Memory B cell (primary cell): ENCODE measurements at places on chromosomes 6 and 20.
A peak's percentile ranks its signal among the peaks of the same experiment; 100 is the strongest.

- DNase-seq: no peak
Measured at GRCh38 chr6:143279385-143279784, 171.1 kb downstream of the ADAT2 start.

DNA sequence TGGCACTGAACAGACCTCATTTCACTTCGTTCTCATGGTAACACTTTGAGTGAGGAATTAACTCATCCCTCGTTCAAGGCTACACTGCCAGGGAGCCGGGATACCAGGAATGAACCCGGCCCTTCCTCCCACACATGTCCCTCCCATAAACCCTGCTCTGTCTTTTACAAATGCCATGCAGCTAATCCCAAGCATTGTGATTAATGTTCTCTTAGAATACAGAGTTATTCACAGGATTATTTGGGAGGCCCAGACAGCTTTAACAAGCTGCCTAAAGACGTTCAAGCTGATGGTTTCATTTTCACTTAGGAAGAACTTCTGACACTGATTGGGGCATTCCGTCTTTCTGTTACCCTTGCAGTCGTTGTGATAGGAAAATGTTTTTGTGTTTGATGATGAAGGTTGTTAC lies 42.5 kb upstream of the CD83 start:
- DNase-seq: peak; percentile 42

DNA sequence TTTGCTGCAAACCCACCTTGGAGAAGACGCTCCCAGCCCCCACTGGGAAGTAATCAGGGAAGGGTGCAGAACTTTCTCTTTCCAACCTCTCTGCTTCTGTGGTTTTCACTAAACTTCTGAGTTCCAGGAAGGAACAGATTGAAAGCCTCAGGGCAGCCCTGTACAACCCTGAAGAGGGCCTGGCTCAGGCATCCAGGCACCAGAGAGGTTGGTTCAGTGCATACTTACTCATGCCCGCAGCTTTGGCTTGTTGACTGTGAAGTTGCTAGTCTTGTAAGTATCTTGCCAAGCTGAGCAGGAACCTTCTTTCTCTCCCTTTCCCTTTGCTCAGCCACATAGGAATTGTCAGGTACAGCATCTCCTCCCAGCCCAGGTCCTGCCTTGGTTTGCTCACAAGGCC lies 272.2 kb upstream of the FOXQ1 start:
- no peak for DNase-seq

DNA sequence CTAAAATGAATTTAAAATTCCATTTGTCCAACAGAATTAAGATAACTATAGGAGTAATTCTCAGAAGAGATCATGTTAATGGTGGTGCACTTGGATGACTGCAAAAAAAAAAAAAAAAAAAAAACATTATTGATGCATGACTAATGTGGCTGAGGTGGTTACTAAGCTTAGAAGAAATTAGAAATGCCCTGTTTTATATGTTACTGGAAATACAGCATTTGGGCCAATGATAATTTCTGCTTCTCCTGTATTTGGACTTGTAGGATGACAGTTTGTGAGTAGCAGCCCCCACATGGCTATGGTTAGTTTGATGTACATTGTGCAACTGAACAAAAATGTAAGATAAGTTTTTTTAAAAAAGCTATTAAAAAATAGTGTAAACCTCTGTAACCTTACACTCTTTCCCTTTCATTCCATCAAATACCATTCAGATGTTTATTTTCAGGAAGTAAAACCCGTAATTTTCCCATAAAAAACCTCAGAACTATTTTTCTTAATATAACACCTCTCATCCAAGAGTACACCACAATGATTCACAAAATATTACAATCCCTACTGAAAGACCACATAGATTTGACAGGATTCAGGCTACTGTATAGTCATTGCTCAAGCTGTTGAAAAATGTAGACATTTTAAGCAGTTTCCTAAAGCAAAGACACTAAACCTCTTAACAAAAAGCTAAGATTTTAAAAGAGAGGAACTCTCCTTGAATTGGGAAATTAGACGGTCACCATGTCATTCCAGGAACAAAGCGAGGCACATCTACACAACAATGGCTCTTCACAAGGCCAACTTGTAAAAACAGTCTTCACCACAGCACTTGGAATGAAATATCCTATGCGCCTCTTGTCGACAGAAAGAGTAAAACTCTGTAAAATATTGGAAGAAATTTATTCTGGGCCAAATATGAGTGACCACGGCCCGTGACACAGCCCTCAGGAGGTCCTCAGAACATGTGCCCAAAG lies 83.0 kb downstream of the WDR27 start:
- DNase-seq: no peak

DNA sequence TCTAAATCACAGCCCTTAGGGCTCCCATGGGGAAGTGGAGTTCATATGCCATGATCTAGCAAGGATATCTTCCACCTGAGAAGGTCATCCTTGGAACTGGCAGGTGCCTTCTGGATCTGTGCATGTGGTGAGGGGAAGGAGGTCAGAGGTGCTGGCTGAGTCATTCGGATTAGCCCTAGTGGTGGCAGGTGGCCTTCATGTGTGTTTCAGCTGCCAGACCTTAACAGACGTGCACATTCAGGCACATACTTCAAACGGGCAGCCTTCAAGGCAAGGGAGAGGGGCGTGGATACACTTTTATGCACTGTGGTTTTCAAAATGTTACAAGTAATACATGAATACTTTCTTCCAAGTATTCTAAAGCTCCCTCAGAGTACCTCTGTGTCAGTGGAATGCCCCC lies 51.2 kb downstream of the BMP6 start:
- DNase-seq: no peak

- no peak for DNase-seq
Measured at GRCh38 chr6:124254941-124255685, 451.4 kb downstream of the NKAIN2 start.

- no peak for DNase-seq
Measured at GRCh38 chr20:58078741-58079522, 149.5 kb downstream of the ANKRD60 start.

- no peak for DNase-seq
Measured at GRCh38 chr20:14883324-14883723, 545.9 kb upstream of the FLRT3 start.

GRCh38 chr6:37058084-37058586 lies 52.7 kb downstream of the FGD2 start:
- DNase-seq: no peak

- DNase-seq: no peak
Measured at GRCh38 chr6:157542414-157543160, 161.6 kb downstream of the ZDHHC14 start.

DNA sequence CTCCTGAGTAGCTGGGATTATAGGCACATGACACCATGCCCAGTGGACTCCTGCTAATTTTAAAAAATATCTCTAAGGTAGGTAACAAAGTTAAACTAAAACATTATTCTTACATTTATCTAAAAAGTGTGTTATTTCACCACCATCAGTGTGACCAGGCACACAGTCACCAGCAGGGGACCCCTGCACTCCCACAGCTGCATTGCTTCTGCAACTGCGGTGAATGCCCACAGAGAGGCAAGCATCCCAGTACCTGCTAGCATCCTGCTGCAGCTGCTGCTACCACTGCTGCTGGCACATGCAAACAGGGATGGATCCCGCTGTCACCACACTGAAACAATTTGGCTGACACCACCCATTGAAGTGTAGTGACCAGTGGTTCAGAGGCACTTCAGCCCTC lies 21.9 kb upstream of the EPB41L2 start:
- DNase-seq: no peak

- no peak for DNase-seq
Measured at GRCh38 chr20:19767070-19767469, 9.0 kb downstream of the RIN2 start.

DNA sequence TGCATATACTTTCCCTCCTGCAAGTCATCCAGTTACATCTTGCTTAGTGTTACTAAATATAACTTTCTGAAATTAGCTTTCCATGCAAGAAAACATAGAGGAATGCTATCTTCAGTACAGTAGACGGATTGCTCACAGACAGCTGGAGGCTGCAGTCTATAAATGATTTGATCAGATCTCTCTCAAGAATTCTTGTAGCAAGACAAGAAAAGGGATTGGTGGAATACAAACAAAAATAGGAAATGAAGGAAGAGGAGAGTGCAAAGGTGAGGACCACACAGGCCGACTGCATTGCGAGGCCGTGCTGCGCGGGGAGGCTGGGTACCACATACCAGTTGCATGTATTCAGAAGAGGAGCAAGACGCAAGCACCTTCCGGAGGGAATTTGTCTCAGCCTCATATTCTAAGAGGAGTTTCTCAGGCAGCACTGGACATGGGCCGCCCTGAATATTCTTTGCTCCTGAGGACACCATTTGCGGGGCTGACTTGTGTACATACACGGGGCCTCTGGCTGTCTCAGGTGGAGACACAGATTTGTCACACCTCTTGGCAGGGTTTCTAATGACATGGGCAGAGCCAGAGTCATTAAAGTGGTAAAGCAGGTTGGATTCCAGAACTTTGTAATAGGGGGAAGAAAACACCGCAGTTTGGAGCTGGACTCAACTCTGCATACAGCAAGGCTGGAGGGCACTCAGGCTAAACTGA lies 22.7 kb upstream of the KIF25 start:
- no peak for DNase-seq

DNA sequence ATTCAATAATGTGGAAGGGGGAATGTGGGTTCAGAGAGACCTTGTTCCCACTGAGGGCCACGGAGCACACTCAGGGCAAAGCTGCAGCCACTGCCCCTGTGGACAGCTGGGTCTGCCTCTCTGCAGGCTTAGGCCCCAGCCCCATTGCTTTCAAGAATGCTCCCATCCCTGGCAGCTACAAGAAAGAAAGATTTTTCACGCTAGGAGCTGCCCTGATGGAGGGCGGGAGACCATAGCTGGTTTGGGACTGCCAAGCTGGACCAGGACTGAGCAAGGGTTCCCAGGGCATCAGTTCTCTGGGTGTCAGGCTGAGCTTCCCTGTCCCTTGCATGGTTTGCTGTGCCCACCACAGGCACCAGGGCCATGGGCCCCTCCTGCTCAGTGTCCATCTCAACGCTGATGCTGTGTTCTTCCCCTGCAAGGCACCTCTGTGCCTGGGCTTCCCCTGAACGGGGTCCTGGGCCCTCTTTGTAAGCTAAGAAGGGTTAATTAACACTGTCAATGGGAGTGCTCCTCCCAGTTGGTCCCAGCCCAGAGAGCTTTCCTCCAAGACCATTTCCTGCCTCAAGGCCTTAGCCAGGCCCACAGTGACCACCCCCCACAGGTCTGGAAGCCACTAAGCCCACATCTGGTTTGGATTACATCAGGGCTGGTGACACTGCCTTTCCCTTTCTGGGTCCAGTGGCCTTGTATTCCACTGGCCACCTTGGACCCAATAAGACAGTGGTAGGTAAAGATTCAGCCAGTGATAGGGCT lies 8.4 kb downstream of the FOXS1 start:
- DNase-seq: no peak

GRCh38 chr20:53129563-53129962 lies 157.4 kb downstream of the TSHZ2 start:
- DNase-seq: no peak

- DNase-seq: peak; percentile 19
Measured at GRCh38 chr20:57748601-57749130, 38.9 kb upstream of the PMEPA1 start.

DNA sequence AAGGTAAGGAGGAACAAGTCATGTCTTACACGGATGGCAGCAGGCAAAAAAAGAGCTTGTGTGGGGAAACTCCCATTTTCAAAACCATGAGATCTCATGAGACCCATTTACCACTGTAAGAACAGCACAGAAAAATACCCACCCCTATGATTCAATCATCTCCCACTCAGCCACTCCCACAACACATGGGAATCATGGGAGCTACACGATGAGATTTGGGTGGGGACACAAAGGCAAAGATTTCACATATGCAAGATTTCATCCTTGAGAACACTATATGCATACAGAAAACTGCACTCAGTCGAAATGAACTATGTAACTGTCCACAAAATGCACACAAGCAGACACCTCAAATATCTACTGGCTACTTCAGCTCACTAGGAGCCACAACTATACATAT lies 480.6 kb upstream of the BTBD3 start:
- no peak for DNase-seq

DNA sequence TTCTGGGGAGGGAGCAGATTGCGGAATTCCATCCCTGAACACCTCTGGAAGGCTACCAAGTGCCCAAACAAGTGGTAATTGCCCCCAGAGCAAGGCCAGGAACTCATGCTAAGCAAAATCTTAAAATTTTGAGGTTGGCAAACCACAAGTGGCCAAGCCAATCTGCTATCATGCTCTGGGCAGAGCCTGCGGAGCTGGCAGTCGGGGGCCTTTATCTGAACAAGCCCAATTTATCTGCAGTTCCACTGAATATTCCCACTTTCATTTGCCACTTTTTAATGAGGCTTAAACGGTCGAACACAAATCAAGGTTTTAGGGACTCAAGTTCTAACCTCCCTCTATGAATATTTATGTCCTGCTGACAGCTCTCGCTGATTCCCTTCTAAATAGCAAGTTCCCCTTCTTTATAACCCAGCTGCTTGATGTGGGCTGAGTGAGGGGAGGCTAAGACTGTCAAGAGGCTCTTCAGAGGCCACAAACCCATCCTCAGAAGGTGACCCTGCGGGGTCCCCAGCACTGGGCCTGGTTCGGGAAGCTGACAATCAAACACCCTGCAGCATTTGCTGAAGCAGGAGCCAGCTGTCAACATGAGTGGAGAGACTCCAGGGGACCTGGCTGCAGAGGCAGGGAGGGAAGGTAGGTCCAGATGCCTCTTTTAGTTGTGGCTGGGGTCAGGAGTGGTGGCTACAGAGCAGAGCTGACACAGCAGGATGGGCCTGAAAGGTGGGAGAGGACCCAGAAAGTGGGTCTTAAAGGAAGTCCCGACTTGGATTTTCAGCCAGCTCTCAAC lies 11.9 kb downstream of the CCDC167 start:
- no peak for DNase-seq

DNA sequence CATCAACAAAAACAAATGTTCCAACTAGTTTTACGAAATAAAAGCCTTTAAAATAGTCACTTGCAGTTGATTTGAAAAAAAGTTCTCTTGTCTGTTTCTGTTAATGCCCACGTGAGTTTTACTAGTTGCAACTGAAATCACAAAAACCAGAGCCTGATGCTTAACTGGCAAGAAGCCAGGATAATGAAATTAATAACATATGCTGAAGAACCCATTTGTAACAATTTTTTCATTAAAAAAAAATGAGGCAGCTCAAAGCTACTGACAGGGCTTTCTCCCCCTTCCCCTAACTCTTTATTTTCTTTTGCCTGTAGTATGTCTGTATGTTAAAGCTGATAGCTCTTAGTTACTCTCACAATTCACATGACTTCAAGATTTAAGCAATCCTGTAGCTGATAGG lies 132.7 kb upstream of the EYA4 start:
- no peak for DNase-seq

DNA sequence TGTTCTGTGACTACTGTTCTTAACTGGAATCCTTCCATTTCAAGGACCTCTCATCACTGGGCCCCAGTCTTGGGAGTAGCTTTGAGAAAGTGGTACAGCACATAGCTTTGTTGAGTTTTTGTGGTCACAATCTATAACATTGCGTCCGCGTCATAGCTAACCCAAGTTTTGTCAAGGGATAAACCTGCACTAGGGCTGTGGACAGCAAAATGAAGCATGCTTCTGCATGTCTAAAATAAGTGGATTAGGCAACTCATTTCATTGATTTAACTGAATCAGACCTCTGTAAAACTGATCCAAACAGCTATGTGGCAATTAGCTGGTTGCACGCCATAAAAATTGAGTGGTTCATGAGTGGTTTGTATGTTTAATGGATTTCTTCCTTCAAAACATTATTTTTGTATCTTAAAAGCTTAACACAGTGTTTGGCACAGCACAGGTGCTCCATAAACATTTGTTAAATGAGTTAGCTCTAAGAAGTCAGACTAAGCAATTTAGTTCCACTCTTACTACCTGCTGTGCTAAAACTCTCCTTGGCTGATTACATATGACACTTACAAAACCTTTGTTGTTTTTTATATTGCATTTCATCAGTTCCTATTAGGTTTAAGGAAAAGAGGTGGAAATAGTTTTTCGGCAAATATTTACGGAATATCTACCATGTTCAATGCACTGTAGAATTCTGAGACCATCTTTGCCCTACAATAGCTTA lies 160.3 kb upstream of the ATXN1 start:
- DNase-seq: no peak
